ENCODE measurements at places on chromosomes 4 and X. TPM values are rescaled to one million over a fixed set of nuclear protein-coding genes. Genes with fewer than 3 reads are reported as not detected.

- no peak for DNase-seq
Observed at GRCh38 chr4:163540977-163541376, 46.5 kb downstream of the TMA16 start.

DNA sequence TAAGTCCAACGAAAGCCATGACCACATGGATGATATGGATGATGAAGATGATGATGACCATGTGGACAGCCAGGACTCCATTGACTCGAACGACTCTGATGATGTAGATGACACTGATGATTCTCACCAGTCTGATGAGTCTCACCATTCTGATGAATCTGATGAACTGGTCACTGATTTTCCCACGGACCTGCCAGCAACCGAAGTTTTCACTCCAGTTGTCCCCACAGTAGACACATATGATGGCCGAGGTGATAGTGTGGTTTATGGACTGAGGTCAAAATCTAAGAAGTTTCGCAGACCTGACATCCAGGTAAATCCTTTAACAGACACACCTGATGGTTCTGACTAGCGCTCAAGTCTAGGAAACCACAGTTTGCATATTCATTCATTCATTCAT is 6.0 kb downstream of the SPP1 start:
- no peak for DNase-seq

- DNase-seq: no peak
Observed at GRCh38 chr4:163556177-163556576, 61.7 kb downstream of the TMA16 start.

GRCh38 chr4:15373363-15373762 is 54.5 kb upstream of the C1QTNF7 start:
- DNase-seq: no peak

DNA sequence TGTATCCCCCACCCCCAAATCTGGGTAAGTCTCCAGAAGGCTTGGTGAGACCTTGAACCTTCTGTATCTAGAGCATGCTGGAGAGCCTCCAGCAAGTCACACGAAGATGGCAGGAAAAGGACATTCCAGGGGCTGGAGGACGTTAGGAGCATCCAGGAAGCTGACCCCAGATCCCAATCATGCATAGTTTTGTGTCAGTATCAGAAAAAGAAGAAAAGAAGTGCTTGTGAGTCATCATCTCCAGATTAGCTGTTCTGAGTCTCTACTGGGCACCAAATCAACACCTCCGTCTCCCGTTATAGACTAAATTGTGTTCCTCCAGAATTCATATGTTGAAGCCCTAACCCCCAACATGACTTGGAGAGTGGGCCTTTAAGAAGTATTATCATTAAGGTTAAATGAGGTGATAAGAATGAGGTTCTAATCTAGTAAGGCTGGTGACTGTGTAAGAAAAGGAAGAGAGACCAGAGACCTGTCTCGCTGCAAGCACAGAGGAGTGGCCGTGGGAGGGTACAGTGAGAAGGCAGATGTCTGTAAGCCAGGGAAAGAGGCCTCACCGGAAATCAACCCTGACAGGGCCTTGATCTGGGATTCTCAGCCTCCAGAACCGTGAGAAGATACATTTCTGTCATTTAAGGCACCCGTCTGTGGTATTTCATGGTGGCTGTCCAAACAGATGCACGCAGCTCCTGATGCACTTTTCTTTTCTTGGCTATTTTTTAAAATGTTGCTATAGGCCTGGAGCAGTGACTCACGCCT is 38.1 kb upstream of the CLDN24 start:
- no peak for DNase-seq

- no peak for DNase-seq
Observed at GRCh38 chr4:52780617-52781354, 29.6 kb upstream of the ERVMER34-1 start.

- no peak for DNase-seq
Observed at GRCh38 chrX:9335251-9335650, 129.6 kb upstream of the TBL1X start.

GRCh38 chrX:24005028-24005427 is 22.0 kb downstream of the KLHL15 start:
- DNase-seq: no peak

DNA sequence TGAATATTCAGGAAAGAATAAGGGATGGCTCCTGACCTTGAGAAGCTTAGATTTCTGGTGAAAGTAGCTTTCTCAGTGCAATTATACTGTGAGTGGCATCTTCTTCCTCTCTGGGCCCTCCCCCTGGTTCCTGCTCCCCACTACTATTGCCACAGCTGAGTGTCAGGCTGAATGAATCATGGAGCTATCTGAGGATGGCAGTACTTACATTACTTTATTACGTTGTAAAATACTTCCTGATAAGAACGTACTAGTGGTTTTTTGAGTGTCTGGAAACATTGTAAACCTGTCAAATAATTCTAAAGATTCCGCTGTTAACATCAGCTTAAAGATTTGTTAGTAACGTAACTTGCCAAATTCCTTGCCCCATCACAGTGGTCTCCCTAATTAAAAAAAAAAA is 36.2 kb downstream of the ARHGAP10 start:
- no peak for DNase-seq

- no peak for DNase-seq
Observed at GRCh38 chrX:154603438-154604430, 15.3 kb downstream of the CTAG1B start.

- no peak for DNase-seq
Observed at GRCh38 chrX:19122641-19123009, 357 bp upstream of the ADGRG2 start.

DNA sequence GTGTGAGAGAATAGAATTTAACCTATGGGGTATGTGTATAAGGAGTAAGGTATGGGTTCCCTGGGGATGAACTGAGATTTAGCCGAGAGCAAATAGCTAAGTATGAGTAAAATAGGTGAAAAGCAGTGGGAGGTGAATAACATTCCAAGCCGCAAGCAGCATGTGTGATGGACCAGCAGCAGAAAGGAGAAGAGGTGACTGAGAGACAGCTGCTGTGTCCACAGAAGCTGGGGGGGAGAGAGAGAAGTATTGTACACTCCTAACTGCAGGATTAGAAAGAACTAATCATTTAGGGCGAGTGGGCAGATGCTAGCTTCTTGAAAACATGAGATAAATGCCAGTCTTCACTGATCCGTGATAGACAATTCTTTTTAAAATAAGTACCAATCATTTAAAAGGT is 296.0 kb downstream of the KLHL4 start:
- DNase-seq: no peak

DNA sequence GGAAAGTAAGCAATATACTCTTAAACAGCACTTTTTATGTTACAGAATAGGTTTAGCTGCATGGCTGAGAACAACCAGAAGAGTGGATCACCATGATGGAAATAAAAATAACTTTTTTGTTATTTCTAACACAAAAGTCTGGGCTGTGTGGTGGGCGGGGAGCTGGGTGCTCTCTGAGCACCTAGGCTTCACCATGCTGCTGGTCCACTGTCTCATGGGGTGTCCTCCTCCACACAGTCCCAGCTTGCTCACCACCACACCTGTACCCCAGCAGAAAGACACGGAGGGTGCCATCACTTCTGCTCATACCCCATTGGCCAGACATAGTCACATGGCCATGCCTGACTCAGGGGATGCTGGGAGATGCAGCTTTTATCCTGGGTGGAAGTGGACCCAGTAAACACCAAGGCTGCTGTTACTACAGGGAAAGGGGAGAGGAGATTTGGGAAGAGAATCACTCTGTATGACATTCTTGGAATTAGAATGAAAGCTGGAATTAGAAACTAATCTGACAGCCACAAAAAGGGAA is 45.0 kb downstream of the CPZ start:
- no peak for DNase-seq

GRCh38 chr4:128930051-128930450 is 120.6 kb downstream of the JADE1 start:
- no peak for DNase-seq

DNA sequence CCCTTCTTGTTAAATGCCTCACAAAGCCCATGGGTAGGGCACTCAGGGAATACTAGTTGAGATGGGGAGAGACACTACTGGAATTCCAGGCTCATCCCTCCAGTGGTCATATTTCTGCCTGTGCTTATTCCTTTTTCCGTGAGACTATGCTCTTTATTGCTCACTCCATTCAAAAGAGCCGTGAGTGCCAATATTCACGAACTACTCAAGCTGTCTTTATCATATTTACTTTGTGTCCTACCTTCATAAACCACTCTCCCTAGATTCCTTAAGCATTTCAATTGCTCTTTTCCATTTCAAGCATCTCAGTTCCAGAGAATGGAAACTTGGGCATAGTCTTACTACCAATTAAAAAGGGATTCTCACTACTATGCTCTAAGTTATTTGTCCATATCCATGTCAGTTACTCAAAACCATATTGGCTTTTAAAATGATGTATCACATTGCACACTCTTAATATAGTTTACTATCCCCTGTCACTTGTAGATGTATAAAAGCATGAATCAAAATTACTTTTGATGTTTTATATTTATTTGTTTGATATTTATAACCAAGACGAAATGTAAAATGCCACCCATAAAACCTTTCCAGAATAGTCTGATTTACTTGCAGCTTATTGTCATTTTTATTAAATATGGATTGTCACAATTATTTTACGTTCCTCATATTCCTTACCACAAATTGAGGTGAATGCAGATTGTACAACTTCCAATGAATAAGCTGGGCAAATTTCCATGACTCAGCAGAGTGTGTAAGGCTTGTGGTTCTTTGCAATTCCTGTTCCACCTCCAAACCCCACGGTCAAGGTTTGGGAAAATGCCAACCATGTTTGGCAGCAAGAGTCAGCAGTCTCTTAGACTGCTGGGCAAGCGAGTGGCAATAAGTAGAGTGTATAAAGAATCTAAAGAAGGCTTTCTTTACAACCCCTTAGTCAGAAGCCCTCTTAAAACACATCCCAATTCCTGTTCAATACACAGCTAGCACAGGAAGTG is 24.4 kb downstream of the ENOX2 start:
- DNase-seq: no peak

DNA sequence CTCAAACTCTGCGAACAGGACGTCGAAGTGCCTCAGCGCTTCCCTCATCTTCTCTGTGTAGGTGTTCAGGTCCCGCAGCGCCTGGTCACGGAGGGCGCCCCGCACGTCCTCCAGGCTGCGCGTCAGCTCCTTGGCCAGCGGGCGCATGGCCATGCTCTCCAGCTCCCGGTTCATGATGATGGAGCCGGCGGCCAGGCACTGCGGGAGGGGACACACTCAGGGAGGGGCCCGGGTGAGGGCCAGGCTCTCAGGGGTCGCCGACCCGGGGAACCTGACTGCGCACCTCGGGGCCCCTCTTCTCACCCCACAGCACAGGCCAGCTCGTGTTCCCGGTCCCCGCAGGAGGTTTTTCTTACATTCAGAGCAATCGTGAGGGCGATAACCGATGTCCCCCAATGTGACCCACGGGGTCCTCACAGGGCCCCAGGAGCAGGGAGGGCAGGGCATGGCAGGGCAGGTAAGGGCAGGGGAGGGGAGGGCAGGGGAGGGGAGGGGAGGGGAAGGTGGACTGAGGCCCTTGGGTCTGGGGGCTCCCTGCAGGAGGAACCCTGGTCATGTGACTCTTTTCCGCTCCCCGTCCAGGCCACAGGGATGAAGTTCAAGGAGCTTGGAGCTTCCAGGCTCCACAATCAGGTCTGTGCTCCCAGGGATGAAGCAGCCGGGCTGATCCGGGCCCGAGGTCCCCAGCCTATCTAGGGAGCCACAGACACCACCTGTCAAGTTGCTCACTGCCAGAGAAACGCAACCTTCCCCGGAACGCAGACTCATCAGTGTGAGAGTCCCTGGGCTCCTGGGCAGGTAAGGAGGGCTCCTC is 77.8 kb upstream of the MXD4 start:
- no peak for DNase-seq

The TMPRSS11F gene
- not detected for total RNA-seq

The CD40LG gene
- total RNA-seq: not detected

The ZMAT1 gene
- 4.9 TPM for total RNA-seq

The CT45A10 gene
- not detected for total RNA-seq

The TREX2 gene
- total RNA-seq: 1.6 TPM

The PCYT1B gene
- 32.3 TPM for total RNA-seq

The HSD17B11 gene
- 18.4 TPM for total RNA-seq

The BRCC3 gene
- 36.0 TPM for total RNA-seq

The DCAF8L2 gene
- total RNA-seq: not detected

The TMSB15A gene
- total RNA-seq: 233 TPM
